Activated gamma-delta T cell treated with Interleukin-2 at 50 U/mL for 16 hours (primary cell): ENCODE measurements at places on chromosomes 3 and 15.

DNA sequence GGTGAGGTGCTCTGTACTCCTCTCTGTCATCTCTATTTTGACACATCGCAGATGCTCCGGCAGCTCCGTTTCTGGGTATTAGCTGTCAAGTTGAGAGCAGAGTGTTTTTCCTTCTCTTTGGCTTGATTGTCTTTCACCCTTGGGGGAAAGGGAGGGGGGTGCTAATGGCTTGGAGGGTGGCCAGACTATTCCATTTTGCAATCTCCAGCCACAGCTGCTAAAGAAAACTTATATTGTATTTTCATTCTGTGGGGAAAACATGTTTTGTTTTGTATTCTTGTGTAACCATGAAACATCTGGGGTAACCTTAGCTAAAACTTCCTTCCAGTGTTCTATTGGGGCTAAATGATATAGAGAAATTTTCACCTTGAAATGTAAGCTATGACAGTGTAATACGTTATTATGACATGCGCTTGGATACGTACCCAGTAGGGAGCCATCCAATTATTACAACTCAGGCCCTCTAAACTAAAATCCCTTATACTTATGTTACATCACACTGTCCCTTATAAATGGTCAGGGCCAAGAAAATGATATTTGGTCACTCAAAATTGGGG is 14.0 kb upstream of the LARP6 start:
- no peak for DNase-seq

DNA sequence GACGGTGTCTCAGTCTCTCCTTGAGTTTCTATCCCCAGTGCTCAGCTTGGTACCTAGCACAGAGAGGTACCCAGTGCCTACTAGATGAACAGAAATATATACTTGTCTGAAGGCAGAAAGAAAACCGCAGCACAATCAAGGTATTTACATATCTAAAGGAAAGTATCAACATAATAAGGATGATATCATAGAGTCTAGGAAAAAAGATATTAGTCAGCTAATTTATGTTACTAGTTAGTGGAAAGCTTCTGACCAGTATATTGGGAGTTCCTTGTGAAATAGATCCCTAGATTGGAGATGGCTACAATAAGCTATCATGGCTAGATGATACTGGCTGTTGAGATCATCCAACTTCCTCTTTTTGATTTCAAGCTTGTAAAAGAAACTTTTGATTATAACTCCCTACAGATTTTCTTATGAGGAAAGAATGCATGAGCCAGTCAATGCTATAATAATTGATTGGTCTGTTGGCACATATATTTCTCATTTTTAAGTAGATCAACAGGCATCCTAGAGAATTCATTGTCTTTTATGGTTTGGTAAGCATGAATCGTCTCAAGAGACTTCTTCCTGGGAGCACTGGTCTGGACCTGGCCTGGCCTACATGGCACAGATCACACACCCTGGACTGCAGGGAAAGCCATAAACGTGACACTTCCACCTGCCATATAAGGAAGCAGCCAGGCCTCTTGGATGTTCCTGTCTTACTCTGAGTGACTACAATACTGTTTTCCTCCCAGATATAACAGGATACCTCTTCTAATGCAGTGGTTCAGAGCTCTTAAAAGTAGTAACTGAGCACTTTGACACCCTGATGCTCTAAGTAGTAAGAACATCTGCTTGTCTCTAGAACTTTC is 60.7 kb downstream of the IMPG2 start:
- DNase-seq: no peak

DNA sequence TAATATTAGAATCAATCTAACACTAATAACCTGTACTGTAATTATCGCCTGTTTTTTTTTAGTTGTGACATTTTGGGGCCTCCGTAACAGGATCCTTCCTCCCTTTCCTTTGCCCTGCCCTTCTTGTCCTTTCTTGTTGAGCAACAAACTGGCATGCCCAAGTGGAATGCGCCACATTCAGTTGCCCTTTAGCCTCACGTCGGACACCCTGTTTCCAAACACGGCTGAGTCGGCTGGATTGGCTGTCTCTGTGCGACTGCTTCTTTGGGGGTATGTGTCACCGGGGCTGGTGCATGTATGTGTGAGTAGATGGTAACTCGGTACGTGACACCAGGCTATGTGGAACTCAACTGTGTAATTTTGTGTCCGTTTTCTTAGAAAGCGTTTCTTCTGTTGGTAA is 24.1 kb downstream of the TRAK1 start:
- DNase-seq: no peak

GRCh38 chr3:69540706-69541581 is 155.1 kb upstream of the FRMD4B start:
- no peak for DNase-seq

GRCh38 chr3:7978087-7978422 is 523.6 kb upstream of the LMCD1 start:
- no peak for DNase-seq

DNA sequence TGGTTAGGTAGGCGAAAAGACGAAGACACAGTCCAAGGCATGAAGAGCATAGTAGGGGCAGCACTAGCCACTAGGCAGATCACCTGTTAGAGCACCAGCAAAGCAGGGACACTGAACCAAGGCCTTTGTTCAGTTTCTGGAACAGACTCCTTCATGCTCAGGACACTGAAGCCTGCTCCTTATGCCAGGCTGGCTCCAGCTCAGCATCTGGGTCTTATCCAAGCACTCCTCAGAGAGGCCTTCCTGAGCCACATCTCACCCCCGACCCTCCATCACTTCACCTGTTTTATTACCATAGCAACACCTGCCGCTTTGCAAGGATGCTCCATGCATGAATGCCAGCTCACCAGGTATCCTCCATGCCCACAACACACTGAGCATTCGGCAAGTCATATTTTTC is 206.3 kb upstream of the CHRNA7 start:
- DNase-seq: no peak

GRCh38 chr15:71567173-71567572 is 243.2 kb upstream of the NR2E3 start:
- DNase-seq: no peak

DNA sequence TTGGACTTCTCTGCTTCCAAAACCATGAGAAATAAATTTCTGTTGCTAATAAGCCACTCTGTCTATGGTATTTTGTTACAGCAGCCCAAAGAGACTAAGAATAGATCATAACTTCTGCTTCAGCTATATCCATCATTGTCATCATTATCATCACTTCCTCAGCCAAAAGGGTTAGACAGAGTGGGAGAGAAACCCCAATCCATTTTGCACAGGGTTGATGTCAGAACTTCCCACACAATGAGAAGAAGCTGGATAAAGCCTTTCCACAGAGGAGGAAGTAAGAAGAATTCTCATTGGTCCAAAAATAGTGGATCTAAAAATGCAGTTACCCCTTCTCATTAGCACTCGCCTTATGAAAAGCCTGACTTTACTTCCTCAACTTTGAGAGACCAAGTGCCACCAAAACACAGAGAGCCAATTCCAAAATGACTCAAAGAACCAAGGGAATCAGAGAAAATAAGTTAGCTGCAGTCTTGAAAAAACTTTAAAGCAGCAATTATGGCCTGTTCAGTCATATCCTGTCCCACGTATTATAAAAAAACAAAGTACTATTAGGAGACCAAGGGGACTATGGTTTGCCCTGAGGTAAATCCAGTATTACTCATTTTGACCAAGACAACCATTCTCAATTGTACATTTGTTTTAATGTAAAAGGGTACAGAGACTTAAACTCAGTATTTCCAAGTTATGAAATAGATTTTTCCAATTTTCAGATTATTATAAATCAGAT is 80.2 kb downstream of the WNT5A start:
- DNase-seq: no peak

DNA sequence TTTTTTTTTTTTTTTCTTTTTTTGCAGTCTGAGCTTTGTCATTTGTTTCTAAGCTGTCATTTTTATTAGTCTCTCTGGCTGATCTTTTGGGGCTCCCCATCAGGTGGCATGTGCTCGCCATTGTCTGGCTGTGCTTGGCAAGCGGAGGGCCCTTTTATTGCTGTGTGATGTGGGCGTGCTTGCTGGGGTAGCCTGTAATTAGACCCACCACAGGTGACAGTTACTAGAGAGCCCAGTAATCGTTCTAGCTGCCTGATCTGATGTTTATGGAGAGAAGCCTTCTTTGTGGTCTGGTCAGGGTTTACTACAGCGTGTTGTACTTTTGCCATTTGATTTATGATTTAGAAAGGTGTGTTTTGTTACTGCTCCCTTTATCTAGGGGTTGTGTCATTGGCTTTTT is 179.9 kb downstream of the MCTP2 start:
- DNase-seq: no peak

GRCh38 chr3:71577011-71577410 is 6.5 kb downstream of the FOXP1 start:
- no peak for DNase-seq

DNA sequence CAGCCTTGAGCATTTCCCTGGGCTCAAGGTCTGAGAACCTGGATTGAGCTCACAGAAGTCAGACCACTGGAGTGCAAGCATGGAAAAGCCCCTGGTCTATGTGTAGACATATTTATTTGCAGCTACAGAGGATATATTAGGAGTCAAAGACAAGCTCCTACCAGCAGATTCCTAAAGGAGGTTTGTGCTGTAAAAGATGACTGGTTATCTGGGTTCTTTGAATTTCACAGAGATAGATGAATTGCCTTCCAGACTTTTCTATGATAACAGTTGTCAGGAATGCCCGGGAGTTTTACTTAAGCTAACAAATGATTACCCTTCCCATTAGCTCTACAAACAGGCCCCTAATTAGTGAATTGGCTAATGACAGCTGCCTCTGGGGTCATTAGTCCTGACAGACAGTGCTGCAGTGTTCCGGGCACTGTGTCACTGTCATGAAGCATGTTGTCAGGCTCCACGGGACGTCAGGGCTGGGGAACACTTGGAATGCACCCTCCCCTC is 48.8 kb upstream of the PLXNA1 start:
- no peak for DNase-seq

- no peak for DNase-seq
These were observed 8.7 kb downstream of the SEMA3F start for GRCh38 chr3:50163572-50164455.
